ENCODE measurements at places on chromosomes 7 and 10.

- DNase-seq: no peak
Observed at GRCh38 chr7:112162784-112163506, 43.3 kb downstream of the DOCK4 start.

DNA sequence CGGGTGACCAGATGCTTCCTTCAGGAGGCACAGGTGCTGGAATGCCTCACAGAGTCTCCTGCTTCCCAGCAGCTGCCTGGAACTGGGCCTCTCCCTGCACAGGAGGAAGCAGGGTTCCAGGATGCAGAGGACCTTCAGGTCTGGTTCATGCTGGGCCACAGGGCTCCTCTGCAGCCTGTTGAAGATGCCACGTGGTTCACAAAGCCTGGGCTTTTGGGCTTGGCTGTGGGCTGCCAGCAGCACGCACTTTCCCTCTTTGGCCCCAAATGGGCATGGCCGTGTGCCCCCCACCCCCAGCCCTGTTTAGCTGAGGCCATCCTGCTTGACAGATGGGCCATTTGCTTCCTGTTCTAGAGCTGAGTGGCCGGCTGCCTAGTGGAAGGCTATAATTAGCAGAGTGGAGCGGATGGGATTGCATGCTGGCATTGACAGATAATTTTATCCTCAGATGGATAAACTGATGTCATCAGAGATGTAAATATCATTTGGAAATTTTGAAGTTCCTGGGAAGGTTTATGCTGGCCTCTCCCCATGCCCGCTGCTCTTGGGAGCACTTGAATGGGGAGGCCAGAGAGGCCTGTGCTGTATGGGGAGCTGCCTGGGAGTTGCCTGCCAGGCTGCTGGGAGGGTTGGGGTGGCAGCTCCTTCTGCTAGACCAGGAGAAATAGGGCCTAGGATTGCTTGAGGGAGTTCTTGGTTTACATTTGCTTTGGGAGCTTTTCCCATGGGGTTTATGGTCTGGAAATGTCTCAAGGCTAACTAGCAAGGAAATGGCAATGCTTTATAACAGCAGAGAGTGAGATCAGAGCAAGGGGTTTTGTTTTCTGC is 28.2 kb downstream of the TSPAN15 start:
- peak; percentile 37 for DNase-seq

GRCh38 chr10:127740596-127740995 is 3.6 kb downstream of the FOXI2 start:
- no peak for DNase-seq

DNA sequence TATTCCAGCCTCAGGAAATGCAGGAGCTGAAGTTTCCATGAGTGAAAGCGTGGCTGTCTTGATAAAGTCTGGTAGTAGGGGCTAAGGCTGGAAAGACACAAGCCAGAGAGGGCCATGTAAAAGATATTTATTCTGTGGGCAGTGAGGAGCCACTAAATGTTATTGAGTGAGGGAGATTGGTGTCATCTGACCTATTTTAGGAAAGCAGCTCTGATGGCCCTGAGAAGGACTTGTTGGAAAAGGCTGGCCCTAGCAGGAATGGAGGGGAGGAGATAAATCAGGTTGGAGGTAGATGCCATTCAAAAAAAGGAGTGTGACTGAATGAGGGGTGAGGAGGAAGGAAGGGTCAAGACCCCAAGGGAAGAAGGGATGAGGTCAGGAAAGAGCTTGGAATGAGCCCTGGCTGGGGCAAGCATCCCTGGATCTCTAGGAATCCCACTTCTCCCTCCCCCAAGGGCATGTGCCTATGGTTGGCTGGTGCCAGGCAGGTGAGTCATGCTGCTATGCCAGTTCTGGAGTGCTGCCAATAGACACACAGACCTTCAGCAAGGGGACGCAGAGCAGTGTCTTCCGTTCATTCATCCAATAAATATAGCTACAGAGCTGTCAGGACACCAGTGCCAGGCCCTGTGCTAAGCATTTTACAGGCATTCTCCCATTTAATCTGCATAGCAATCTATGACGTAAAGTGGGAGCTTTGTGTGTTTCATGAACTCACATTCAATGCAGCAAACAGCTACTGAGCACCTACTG is 2.0 kb downstream of the ANKRD2 start:
- no peak for DNase-seq

- no peak for DNase-seq
Observed at GRCh38 chr7:126940723-126941307, 311.9 kb downstream of the GRM8 start.

DNA sequence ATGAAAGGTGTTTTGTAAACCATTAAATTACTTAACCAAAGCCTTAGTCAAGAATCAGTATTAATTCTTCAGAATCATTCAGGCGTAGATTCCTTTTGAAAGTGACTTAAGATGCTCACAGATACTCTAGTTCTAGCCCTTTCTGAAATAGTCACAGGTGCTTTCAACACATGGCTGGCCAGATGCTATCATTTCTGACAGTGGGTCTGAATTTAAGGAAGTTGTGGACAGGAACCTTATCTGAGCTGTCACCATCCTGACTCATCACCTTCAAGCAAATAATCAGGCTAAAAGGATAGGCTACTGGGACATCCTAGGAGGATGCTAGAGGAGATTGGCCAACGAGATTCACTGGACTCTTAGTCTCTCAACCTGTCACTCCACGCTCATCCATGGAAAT is 501.5 kb downstream of the LRMDA start:
- no peak for DNase-seq

DNA sequence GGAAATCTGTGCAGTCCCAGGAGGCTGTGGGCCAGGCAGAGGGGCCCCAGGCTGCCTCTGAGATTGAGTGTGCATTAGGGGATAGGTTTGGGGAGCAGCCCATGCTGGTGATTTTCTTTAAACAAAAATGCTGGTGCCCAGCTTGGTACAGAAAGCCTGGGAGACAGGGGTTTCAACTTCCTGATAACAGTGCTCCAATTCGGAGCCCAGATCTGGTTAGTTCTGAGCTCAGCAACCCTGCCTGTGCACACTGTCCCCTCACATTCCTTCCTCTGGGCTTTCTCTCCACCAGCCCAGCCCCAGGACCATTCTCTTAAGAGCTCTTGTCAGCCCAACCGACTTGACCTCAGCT is 379.2 kb upstream of the ZMIZ1 start:
- no peak for DNase-seq

GRCh38 chr10:30986053-30986555 is 45.6 kb downstream of the ZNF438 start:
- no peak for DNase-seq

- DNase-seq: no peak
Observed at GRCh38 chr7:156386097-156386496, 254.5 kb upstream of the RNF32 start.

DNA sequence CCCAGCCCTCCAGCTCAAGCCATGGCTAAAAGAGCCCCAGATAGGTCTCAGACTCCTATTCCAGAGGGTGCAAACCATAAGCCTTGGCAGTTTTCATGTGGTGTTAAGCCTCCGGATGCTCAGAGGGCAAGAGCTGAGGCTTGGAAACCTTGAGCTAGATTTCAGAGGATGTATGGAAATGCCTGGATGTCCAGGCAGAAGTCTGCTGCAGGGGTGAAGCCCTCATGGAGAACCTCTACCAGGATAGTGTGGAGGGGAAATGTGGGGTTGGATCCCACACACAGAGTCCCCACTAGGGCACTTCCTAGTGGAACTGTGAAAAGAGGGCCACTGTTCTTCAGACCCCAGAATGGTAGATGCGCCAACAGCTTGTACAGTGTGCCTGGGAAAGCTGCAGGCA is 13.2 kb upstream of the HPSE2 start:
- DNase-seq: no peak

GRCh38 chr10:60955957-60956425 is 12.0 kb upstream of the RHOBTB1 start:
- no peak for DNase-seq

- no peak for DNase-seq
Observed at GRCh38 chr10:42943025-42943818, 133.6 kb upstream of the RET start.

GRCh38 chr7:123616223-123616622 is 14.6 kb downstream of the ASB15 start:
- DNase-seq: no peak

DNA sequence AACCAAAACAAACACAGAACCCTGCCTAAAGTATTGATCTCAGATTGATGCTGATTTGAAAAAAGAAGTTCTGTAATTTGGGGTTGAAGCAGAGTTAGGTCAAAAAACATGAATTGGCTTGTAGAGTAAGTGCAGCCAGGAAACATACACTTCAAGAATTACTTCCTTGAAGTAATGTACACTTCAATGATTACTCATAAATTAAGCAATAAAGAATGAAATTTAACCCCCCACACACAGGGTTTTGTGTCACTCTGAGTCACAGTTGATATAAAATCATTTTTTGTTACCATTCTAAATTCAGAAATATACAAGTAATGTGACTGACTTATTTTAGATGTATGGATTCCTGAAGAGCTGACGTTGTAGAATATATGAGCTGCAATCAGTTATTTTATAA is 622.2 kb downstream of the POM121L12 start:
- no peak for DNase-seq

- DNase-seq: peak; percentile 78
Observed at GRCh38 chr7:119720541-119720940, 552.4 kb upstream of the KCND2 start.

DNA sequence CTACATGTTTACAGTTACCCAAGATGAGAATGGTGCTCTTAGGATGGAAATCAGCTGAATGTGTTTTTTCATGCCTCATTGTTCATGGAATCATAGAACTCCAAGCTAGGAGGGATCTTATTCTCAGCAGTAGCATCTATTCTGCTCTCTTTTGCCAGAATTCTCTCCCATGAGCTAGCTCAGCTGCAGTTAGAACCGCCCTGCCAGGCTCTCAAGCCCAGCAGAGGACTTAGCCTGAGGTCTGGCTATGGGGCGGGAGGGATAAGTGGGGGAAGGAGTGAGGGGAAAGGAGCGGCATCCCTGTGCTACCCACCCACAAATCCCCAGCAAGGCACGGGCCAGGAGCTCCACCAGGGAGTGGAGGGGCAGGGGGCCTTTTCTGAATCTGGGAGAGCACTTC is 120.7 kb upstream of the PLXNA4 start:
- DNase-seq: no peak

DNA sequence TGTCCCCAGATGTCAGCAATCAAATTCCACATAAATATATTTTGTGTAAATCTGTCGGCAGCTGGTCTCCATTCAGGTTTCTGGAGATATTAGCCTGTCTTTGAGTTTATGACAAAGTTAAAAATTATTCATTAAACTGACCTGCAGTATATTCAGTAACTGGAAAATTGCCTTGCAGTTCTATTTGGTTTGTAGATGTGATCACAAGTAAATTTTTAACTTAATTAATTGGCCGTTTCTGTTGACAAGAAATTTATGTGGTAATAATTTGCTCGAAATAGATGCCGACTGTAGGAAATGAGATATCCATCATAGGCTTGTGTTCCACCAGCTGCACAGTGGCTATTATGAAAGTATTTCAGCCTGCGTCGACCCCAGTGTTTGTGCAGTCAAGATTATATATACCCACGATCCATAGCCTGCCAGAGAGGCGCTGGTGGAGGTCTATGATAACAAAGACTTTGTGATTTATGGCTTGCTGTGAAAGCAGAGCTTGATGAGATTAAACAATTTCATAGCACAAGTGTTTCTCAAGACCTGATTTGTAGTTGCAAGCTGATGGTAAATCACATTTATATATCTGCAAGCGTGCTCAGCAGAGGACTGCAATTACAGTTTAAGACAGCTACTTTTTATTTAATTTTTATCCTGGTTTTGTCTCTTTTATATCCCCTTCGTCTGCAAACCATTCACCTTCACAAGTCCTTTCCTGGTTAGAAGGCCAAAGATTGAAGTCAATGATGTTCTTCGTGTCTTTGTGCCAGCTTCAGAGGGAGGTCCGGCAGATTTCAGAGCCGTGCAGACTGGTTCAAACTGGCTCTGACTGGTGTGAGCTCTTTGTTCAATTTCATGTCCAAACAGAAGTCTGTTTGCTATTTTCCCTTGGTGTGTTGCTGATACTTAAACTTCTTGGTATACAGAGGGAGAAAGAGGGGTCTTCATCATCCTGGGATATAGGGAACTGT is 850.9 kb downstream of the LRMDA start:
- DNase-seq: no peak

GRCh38 chr7:46091071-46091470 is 170.0 kb upstream of the IGFBP3 start:
- no peak for DNase-seq

GRCh38 chr7:102415685-102416225 is 17.6 kb upstream of the ORAI2 start:
- no peak for DNase-seq

DNA sequence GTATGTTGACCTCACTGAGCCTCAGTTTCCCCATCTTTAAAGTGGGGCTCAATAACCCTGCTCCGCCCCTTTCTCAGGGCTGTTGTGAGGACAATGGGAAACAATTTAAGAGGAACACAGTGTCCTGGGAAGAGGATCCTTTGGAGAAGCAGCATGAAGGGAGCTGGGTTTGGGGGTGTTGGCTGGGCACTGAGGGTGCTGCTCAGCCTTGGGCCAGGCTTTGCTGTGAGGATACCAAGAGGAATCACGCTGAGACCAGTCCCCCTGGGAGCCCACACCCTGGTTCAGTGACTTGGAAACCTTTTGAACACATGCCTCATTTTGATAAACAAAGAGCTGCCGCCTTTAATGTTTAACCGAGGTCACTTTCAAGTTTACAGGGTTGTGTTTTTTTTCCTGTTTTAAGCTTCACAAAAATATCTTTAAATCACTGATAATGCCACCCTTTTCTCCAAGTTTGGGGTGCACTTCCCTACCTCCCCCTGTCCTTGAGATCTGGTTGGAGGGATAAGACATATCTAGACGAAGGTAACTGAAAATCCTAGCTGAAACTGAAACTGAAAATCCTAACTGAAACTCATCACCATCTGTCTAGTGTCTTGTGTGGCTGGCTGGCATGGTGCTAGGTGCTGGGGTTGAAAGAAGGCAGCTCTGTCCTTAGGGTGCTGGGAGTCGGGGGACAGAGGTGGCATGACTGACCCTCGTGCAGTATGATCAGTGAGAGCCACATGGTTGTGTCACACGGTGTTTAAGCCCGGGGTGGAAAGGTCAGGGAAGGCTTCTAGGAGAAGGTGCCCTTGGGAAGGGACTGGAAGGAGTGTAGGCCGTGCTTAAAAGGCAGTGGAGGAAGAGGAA is 27.7 kb downstream of the ZNF775 start:
- no peak for DNase-seq

DNA sequence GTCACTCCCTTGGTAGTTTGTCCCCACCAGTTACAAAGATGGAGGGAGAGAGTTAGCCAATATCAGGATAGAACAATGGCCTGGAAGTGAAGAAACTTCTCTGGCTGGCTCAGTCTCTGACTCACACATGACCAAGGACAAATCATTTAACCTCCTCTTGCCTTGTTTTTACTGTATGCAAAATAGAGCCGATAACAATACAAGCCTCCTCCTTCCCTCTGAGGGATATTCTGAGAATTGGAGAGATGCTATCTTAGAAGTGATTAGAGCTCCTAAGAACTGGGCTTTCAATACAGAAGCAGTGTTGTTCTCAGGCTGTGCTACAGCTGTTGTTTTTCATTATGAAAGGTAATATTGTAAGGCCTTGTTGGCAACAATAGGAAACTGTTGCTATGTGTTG is 87.7 kb upstream of the EGR2 start:
- DNase-seq: no peak

GRCh38 chr10:77201135-77202106 is 436.2 kb downstream of the KCNMA1 start:
- no peak for DNase-seq

- no peak for DNase-seq
Observed at GRCh38 chr7:71303566-71303965, 171.6 kb downstream of the GALNT17 start.
